GDM1 (cell line): ENCODE measurements at places on chromosomes 7 and 10.

DNA sequence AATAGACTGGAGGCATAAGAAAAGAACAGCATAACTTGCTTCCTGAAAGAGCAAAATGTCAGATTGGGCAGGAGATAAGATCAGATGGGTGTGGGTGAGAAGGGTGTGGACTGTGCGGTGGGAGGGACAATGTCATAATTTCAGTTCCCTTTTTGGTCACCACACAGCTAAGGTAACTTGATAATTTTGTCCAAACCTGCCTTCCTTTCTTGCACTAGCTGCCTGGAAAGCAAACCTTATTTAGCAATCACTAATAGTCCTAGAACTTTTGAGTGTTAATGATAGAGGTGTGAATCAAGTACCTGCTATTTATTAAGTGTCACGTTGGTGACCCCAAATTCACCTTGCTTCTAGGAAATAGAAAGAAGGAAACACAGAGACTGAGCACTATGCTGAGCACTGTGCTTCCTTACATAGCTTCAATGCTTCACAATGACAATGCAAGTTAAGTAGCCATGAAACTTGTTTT, 72.4 kb upstream of the SP4 start:
- DNase-seq: peak; percentile 44

GRCh38 chr7:134684165-134684564, 37.5 kb downstream of the BPGM start:
- no peak for DNase-seq

- no peak for DNase-seq
These were observed 178.3 kb upstream of the PRR15 start for GRCh38 chr7:29385214-29385814.

- DNase-seq: no peak
These were observed 610.8 kb downstream of the GATA3 start for GRCh38 chr10:8665322-8665721.

GRCh38 chr10:6271663-6272062, 68.9 kb downstream of the PFKFB3 start:
- DNase-seq: no peak

DNA sequence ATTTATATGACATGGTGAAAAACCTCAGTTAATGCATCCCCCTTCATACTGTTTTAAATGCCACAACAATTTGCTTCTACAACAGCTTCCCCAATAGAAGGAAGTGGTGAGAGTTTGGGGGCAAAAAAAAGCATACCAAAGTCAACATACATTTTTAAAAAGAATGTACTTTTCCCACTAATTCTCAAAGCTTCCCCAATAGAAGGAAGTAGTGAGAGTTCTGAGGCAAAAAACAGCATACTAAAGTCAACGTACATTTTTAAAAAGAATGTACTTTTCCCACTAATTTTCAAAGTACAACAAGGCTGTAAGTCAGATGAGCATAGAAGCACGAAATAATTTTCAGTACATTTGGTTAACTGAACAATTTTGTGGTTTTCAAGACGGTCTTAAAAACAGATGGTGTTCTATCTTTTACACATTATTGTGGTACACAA, 24.0 kb downstream of the WASL start:
- DNase-seq: no peak

DNA sequence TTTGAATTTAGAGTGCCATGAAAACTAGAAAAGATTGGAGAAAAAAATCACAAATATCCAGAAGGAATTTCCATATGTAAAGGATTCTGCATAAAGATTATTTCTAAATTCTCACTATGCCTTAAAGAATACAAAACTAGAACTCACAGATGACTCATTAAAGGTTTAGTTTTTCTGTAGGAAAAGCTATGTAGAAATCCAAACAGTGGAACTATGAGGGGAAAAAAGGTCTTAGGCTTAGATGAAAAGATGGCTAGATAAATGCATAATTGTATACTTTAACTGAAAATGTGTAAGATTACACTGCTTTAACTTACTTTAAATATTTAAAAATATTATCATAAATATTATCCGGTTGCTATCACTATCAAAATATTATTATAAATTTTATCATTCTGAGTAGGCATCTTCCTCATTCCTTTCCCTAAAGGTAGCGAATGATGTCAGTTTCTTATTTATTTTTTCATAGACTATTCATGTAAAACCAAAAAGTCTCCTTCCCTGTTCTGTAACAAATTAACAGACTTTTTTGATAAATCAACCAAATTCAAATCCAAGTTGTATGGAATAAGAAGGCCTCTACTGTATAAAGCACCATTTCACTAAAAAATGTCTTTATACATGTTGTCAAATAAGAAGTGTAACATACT, 69.1 kb upstream of the COMTD1 start:
- DNase-seq: no peak

DNA sequence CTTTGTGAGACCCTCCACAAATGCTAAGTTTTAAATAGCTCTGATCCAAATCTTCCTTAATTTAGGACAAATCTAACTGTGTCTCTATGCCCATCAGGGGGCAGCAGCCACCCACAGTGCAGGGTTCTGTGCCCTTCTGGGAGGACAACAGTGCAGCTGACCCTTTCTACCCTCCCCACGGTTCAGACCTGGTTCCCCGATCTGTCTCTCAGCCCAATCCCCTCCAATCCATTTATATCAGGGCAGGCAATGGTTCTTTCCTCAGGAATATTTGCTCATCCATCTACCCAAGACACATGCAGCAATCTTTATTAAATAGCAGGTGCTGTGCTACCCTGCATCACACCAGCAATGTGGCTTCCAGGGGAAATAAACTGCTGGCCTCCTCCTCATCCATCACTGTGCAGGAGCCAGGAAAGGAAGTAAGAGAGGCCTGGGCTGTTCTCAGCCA, 4.0 kb upstream of the RBM28 start:
- no peak for DNase-seq

DNA sequence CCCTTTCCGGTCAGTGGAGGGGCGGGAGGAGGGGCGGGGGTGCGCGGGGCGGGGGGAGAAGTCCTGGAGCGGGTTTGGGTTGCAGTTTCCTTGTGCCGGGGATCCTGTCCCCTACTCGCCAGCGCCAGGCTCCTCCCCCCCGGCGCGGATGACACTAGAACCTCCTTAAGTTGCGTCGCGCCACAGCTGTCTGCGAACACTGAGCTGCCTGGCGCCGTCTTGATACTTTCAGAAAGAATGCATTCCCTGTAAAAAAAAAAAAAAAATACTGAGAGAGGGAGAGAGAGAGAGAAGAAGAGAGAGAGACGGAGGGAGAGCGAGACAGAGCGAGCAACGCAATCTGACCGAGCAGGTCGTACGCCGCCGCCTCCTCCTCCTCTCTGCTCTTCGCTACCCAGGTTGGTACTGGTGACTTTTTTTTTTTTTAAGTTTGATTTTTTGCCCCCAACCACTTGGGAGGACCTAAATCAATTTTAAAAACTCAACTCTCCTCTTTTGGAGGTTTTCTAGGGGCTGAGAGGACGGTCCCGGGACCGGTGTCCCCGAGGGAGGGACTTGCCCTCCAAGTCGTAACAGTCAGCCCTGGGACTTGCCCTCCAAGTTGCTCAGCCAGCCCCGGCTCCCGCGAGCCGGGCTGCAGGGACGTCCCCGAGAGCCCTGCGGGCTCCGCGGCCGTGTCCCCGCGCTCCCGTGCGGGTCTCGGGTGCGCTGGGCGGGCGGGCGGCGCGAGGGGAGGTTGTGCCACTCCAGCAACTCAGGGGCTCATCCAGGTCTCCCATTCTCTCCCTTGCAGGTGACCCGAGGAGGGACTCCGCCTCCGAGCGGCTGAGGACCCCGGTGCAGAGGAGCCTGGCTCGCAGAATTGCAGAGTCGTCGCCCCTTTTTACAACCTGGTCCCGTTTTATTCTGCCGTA, at the start of gene GATA3:
GATA3 (plus strand) TSS at position 195 of the 914 bp plus-strand sequence. CDS start 968 bp downstream, outside the sequence.
- DNase-seq: no peak

GRCh38 chr7:145831616-145832206, 284.9 kb upstream of the CNTNAP2 start:
- no peak for DNase-seq

DNA sequence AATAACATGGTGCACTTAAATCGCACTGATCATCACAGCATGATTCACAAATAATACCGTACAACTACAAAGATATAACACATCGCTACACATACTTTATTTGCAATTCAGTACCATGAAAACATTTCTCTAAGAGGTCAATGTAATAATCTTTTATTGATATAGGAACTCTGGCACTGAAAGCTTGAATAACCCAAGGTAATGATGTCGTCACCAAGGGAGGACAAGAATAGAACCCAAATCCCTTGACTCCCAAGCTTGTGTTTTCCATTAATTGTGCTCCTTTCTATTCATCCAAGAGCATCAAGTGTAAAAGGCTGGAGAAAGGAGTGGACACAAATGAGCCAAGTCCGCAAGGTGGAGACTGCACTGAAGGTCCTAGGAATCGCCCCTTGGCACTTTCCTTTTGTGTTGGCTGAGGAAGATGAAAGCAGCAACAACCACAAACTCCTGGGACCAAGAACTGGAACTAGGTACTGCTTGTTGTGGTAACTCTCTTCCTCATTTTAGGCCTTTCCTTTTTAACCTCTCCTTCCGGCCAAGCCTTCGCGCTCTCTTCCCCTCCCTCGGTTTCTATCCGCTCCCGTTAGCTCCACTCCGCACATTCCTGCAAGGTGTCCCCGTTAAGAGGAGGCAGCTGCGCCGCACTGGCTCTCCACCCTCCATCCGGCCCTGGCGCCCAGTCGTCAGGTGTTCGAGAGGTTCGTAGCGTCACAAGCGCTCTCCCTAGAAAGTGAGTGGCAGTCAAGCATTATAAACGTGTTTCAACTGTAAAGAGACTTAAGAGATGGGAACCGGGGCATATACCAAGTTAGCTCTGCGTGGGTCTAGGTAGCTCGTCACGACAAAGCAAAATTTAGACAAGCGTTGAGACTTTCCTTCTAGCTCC, 1.0 kb upstream of the CBLL1 start:
- peak; percentile 79 for DNase-seq

DNA sequence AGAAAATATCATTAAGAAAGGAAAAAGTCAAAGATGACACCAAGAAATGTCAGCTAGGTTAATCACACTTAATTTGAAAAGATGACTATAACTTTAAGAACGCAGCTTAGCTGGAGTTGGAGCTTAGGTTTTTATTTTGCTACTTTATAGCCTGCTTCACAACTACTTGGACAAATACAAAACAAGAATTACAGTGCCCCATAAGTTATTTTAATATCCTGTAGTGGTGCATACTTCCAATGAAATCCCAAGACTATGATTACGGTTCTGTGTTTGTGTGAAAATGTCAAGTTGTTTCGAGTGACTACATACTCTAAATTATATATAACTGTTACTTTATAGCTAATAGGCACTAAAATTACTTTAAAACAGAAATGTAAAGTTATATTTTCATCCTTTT, 244.6 kb upstream of the MGMT start:
- no peak for DNase-seq

DNA sequence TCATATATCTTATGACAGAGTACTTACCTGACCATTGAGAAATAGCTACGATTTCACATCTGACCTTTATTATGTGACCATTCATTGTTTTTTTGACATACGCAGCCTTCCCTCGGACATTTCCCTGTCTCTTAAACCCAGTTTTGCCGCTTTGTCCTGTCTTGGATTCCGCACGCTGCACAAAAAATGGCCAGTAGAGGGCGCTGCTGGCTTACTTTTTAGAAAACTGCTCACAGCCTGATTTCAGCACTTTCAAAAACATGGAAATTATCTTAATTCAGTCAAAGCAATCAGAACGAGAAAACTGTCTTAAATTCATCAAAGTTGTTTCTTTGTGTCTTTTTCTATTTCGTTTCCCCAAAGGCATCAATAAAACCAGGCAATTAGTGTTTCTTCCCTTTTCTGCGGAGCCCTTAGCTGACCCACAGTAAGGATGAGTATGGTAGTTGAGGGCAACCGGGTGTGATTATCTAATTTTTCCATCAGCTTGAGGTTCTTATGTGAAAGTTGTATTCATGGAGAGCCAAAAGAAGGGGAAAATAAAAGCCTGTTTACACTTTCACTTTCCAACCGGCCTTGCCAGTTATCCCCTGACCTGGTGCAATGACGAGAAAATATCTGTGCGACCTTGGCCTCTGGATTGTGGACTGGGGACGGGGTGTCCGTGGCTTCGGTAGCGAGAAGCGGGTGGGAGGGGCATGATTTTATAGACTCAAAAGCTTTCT, 144.4 kb downstream of the DYNC1I1 start:
- DNase-seq: peak; percentile 32

- DNase-seq: no peak
These were observed 12.4 kb upstream of the ARHGAP12 start for GRCh38 chr10:31940839-31941653.

- no peak for DNase-seq
These were observed 37.6 kb downstream of the WBP1L start for GRCh38 chr10:102781090-102781920.

- no peak for DNase-seq
These were observed 89.0 kb downstream of the CH25H start for GRCh38 chr10:89118091-89118490.

GRCh38 chr7:87948371-87948770, 14.3 kb downstream of the ADAM22 start:
- DNase-seq: no peak

- no peak for DNase-seq
These were observed 82.7 kb downstream of the PLCE1 start for GRCh38 chr10:94076325-94076841.

DNA sequence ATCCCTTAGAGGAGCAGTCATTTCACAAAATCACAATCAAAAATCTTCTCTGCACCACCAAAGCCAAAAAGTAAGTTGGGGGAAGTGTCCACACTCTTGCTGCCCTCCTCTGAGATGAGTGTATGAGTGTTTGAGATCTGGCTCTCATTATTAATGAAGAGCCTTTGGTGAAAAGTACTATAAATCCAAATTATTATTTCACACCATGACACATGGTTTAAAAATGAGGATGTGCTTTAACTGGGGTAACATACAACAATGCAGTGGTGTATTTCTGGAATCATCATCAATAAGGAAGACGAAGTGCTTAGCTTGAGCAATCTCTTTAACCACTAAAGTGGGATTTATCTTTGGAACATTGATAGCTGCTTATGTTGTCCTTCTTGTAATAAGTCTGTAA, 114.2 kb upstream of the ADAM12 start:
- no peak for DNase-seq

GRCh38 chr10:133187091-133187905, 27.3 kb downstream of the KNDC1 start:
- no peak for DNase-seq

GRCh38 chr10:80473692-80474596, 19.8 kb downstream of the TSPAN14 start:
- DNase-seq: no peak

- no peak for DNase-seq
These were observed 208.4 kb upstream of the ZMIZ1 start for GRCh38 chr10:78860260-78860914.

DNA sequence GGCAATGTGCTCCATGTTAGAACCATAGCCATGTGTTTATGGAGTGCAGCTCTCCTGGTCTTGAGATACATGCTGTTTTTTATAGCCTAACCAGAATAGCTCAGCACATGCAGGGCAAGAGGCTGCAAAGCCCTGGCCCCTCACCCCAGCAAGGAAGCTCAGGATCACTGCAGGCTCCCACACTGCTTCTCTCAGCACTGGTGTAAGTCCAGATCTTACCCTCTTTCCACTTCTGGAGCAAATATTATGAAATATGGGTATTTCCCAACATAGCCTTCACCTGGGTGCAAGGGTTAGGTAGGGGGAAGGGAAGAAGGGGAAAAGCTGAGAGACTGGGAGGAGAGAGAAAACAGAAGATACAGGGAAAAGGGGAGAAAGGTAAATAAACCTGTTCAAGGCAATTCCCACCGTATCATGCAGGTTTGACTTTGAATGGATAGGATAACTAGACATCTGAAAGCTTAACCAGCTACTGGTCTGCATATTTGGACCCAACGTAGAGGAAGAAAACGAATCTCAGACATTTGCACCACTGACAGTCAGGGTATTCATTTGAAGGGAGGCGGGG, 19.7 kb downstream of the SKIDA1 start:
- DNase-seq: no peak
